ENCODE measurements at places on chromosomes 6 and 20.

DNA sequence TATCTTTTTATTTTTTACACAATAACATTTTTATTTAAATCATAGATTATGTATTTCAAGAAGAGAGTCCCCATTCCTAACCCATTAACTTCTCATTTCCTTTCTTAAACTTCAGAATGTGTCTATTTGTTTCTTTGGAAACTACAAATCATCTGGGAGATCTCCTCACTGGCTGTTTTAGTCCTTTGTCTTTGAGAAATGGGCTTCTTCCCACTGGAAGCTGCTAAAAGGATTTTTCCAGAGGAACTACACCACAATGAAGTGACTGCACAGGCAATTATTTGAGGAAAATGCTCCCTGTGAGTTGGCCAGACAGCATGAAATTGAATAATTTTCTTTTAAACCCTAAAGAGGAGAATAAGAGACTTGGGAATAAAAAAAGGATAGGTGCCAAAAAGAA, 119.1 kb downstream of the TENT5A start:
- no peak for DNase-seq

- no peak for DNase-seq
These were observed 146.5 kb upstream of the COL21A1 start for GRCh38 chr6:56393615-56394612.

- no peak for DNase-seq
These were observed 62.9 kb upstream of the HBS1L start for GRCh38 chr6:135117413-135117968.

- DNase-seq = peak; percentile 57
These were observed 82.7 kb downstream of the SH3BGRL2 start for GRCh38 chr6:79713701-79714322.

- no peak for DNase-seq
These were observed 2.4 kb upstream of the AARS2 start for GRCh38 chr6:44315516-44315915.

- DNase-seq = peak; percentile 62
These were observed 2.5 kb downstream of the MYMX start for GRCh38 chr6:44219053-44219814.

DNA sequence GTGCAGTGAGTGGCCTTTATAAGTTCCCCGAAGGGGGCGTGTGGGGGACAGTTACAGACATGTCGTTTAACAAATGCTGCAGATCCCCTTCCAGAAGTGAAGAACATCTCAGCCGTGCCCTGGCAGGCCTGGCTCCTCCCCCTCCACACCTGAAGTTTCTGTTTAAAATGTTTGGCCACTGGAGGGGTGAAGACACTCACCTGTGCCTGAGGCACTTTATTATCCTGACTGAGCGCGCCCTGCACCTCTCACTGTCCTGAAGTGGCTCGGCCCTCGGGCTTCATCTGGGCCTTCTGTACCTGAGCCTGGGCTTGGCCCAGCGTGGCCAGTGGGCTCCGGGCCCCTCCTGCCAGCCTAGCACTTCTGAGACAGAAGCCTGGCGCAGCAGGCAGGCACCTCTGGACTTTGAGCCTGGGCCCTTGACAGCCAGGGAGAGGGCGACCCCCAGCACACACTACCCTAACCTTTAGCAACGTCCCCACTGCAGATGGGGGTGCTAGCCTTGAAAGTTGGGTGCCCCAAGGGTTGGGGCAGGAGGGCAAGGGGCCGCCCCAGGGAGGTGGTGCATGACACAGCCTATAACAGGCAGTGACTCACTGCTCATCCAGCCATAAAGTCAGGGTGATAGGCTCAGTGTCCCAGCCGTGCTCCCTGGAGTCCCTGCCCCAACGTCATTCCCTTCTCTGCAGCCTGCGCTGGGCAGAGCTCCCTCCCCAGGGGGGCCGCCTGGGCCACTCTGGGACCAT, 13.6 kb upstream of the GATA5 start:
- no peak for DNase-seq

DNA sequence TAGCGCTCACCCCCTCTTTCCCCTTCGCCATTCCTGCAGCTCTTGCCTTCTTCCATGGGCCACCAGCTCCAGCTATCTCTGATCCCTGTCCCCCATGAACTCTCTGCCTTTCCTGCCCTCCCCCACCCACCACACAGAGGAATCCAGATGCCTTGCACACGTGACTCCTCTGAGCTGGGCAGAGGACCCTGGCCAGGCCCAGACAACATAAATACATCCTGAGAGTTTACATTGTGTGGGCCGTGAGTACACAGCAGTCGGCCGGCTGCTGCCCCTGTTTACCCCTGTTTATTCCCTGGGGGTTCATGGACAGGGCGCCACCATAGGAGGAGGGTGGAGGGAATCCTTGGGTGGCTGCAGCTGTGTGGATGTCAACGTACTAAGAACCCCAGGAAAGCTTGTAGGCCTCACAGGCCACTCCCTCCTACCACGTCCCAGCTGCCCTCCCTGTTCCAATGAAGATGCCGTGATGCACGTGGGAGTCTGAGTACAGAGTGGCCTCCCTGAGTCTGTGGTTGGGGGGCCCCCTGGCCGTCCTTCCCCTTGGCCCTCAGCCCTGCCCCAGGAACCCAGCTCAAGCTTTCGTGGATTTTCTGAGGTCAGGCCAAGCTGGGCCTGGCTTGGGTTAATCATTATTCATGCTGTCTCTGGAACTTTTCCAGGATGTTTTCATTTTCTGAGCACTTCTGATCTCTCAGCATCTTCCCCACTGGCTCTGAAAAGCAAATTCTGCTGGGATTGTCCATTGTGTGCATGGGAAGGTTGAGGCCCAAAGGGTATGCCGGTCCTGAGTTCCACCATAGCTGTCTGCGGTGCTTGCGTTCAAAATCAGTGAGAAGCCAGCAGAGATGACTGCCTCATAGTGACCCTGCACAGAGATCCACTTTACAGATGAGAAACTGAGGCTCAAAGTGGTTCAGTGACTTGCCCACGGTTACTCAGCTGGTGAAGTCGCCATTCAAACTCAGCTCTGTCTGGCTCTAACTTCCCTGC, 136.3 kb downstream of the MRPL14 start:
- DNase-seq = no peak

DNA sequence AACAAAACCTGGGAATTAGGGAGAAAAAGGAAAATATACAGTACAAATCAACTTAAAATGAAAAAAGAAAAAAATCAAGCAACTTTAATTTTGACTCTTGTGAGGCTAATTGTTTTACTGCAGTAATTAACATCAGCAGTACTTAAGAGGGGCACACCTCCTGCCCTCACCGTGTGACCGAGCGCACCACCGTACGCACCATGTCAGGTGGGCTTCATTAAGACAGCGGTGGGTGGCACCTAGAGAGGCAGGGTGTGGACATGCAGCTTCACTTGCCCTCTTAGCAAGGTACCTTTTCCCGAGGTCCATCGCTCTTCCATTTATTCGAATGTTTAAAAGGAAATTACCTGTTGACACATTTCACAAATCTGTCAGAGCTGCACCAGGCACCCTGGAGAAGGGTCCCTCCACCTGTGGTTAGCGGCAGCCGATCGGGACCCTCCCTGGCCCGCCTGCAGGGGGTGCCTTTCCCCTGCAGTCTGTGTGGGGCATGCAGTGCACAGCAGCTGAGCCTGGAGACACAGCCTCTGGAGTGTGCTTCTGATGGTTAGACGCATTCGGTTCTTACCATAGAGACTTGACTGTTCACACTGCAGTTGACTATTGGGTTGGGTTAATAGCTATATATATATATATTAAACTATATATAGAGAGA, 184.1 kb downstream of the TMEM242 start:
- peak; percentile 26 for DNase-seq

GRCh38 chr6:68071740-68072139, 563.3 kb upstream of the ADGRB3 start:
- DNase-seq = no peak
